NCI-H187 (cell line): ENCODE measurements at places on chromosomes 2 and 18.

DNA sequence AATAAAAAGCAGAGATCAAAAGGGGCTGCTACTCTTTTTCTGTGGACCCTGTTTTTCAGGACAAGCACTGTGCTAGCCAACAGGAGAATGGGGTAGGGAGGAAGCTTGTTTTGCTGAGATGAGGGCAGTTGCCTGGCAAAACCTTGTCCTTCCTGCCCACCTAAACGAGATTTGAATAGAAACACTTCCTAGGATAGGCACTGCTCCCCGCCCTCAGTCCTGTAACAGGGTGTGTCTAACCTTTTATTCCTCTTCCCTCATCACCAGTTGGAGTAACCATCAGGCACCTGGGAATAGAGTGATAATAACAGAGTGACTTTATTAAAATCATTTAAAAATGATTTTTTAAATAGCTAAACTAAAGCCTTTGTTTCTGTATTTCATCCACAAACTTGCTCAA, 368.8 kb downstream of the LNPK start:
- no peak for DNase-seq

- no peak for DNase-seq
Measured at GRCh38 chr2:101823347-101823791, 125.9 kb downstream of the MAP4K4 start.

- DNase-seq: no peak
Measured at GRCh38 chr2:161170958-161171932, 11.0 kb downstream of the TANK start.

DNA sequence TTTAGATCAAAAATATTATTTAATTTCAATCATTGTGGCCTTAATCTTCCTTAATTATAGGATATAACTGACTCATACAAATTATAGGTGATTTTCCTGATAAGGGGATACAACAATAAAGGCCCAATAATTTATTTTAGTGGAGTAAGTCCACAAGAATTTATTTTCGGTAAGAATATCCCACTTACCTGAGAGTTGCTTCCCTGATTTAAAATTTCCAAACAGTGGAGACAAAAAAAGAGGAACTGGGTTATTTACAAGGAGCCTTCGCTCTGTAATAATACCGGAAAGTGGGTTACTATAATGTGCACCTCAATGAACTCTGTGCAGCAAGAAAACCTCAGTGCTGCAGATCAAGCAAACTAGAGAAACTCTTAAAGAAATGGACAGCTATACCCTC, 42.2 kb downstream of the FEZ2 start:
- no peak for DNase-seq

GRCh38 chr2:219118504-219118903, 42.1 kb downstream of the NHEJ1 start:
- DNase-seq: no peak

DNA sequence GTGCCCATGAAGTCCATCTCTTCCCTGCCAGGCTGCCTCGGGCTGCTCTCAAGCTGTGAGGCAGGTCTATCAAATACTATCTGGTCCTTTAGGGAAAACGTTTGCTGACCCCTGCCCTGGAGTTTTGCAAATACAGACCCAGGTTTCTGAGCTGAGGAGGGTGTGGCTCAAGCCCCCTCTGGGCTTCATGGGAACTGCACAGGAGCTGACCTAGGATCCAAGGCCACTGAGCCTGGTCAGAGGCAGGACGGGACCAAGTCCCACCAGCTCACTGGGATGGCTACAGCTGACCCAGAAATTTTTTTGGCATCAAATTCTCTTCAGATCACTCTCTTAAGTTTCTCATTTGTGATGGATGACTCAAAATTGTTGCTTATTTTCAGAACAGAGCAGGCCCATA, 14.1 kb downstream of the ZNF516 start:
- no peak for DNase-seq
